ENCODE measurements at places on chromosomes 16 and 17.
A peak's percentile ranks its signal among the peaks of the same experiment; 100 is the strongest.

DNA sequence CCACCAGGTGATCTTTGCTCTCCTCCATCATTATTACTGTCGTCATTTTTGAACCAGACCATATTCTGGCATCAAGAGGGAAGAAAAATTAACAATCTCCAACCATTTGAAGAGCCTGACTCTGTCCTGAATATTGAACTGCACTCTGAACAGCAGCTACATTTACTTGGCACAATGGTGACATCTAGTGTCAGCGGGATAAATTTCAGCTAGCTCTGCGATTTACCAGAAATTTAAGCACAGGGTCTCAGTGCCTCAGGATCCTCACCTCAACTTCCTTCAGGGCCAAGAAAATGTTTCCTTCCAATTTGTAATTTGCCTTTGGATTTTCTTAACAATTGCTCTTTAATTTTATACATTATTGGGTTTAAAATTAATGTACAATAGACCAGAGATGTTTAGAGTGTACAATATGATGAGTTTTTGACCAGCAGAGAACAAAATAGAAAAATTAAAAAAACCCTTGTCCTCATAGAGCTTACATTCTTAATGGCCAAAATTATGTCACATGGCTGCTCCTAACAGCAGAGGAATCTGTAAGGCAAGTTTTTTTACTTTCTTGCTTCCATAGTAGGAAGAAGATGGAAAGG lies 10.7 kb upstream of the ZNF19 start:
- DNase-seq: peak; percentile 66

GRCh38 chr17:43418441-43419374 lies 19.9 kb downstream of the ARL4D start:
- no peak for DNase-seq

- no peak for DNase-seq
Measured at GRCh38 chr16:66701026-66701425, 4.5 kb upstream of the CMTM4 start.

DNA sequence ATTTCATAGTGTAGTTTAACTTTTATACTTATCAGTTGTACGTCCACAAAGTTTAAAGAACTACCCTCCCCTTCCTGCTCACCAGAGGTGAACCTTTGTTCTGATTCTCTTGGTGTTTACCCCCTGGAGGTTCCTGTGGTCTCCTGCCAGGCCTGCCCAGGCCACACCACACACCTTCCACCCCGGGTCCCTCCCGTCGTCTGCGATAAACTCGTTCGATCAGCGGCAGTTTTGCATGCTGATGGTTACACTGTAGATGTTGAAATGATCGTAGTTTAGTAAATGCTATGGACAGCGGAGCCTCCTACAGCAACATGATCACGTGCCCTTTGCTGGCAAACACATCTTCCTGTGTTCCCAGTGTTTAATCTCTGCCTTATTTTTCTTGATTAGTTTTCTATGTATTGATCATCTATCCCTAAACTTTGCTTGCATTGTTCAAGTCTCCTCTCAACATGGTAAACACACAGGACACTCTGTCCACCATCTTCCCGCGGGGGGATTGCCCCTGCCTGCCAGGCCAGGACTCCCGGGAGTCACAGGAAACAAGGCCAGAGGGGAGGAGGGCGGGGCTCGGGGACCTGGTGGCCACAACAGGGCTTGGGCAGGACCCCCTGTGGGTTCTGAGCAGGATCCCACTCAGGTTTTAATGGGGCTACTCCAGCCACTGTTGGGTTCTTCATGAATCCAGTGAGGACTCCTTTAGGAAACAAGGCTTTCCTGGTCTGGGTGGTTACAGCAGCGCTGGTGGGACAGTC lies 2.8 kb upstream of the ACSF3 start:
- DNase-seq: no peak

DNA sequence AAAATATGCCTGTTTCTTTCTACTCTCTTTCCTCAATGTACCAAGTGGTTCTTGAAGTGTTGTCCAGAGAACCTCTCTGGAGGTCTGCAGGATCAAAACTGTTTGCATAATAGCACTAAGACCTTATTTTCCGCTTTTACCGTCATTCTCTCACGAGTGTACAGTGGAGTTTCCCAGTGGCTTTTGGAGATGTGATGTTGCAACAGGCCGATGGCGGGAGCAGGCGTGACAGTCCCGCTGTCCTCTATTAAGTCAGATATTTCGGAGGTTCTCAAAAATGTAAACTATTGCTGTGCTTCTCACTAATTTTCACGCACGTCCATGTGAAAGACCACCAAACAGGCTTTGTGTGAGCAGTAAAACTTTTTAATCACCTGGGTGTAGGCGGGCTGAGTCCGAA lies 8.3 kb upstream of the GPRC5B start:
- DNase-seq: no peak

DNA sequence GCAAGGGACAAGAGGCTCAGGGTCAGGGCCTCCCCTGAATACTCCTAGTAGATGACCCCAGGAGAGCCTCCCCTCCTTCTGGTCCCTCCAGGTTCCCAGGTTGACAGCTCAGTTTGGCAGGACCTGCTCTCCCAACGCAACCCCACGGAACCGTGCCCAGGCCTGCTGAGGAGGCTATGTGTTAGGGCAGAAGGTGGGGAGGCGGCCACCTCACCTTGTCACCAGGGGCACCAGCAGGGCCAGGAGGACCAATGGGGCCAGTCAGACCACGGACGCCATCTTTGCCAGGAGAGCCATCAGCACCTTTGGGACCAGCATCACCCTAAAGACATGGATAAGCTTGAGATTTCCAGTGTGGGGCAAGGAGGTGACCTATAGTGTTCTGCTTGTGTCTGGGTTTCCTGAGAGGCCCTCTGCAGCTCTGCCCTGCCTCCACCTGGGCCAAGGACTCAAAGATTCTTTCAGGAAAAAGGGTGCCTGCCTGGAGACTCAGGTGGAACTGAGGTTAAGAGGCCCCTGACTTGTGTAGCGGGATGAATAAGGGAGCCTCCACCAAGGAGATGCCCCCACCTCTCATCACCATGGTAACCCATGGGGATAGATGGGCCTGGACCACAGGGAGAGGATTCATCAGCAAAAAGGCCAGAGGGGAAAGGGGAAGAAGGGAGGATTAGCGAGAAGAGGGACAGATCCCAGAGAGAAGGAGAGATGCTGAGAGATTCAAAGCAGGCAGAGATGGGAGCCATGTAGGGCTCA lies 10.7 kb downstream of the COL1A1 start:
- DNase-seq: no peak

DNA sequence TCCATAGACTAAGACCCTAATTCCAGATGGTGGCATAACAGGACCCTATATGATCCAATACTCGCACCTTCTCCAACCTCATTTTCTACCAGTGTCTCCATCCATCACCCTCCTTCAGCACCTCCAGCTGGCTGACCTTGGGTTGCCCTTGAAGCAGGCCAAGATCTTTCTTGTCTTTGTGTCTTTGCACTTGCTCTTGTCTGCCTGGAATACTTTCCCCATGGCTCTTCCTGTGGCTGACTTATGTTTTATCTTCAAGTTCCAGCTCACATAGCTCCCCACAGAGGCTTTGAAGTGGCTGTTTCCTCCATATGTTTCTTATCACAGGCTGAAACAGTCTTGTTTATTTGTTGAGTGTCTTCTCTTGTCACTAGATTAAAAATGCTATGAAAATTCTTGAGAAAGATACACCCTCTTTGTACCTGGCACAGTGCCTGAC lies 29.6 kb upstream of the MMD start:
- DNase-seq: no peak

- DNase-seq: no peak
Measured at GRCh38 chr17:11404431-11405276, 163.6 kb downstream of the SHISA6 start.

DNA sequence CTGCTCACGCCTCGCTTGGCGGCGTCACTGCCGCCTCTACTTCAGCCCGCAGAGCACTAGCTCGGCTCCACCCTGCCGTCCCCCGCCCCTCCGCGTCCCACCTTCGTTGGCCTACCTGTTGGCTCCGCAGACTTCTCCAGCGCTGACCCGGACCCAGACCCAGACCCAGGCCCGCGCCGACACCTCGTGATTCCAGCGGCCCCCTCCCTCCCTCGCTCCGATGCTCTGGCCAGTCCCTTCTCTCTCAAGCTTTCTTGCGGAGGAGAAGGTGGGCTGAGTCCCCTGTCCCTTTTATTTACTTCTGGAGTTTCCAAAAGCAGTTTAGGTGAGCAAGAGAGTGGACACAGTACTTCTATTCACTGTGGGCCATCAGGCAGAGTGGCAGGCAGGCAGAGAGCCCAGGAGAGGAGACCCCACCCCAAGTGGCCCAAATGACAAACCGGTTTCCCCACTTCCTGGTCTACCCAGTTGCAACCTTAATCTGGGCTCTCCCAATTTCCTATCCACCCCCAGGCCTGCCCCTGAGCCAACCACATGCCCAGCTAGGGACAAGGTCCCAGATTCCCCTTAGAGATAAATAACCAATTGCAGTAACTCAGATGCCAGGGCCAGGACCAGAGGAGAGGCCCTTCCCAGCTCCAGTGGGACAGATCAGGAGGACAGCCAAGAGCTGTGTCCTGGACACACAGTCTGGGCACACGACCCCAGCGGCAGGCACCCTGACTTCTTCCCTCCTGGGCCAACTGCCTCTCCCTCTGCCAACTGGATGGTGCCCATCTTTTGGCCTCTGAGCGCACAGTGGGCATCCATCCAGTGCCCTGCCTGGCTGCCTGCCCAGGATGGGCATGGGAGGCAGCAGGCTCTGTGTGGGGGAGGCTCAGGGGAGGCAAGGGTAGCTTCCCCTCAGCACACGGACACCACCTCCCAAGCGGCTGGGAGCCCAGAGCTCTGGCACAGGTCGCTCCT lies 1.2 kb upstream of the SRCIN1 start:
- no peak for DNase-seq

GRCh38 chr17:32933881-32934280 lies 5.9 kb downstream of the TMEM98 start:
- no peak for DNase-seq

DNA sequence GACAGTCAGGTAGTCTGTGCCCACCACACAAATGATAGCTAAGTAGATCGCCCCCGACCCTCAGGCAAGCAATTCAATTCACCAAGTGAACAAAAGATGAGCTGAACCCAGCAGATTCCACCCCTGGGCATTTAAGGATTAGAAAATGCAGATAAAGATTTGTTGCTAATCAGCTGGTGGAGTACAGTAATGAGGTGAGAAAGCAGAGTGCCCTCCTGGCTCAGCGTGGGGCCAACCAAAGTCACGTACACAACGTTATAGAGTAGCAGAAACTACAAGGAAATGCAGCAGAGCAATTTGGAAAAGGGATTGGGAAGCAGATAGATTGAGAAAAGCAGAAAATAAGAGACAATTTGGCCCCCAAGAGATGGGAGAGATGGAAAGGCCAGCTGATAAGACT lies 91.2 kb downstream of the SOX9 start:
- no peak for DNase-seq

DNA sequence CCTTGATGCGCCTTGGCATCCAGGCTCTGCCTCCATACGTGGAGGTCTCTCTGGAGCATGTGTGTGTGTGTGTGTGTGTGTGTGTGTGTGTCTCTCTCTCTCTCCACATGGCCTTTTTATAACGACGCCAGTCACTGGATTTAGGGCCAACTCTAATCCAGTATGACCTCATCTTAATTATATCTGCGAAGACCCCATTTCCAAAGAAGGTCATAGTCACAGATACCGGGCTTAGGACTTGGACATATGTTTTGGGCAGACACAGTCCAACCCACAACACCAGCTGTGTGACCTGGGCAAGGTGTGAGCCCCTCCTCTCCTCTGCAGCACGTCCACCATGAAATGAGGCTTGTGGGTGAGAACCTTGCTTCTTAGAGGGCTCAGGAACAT lies 138.4 kb upstream of the PLCG2 start:
- no peak for DNase-seq

DNA sequence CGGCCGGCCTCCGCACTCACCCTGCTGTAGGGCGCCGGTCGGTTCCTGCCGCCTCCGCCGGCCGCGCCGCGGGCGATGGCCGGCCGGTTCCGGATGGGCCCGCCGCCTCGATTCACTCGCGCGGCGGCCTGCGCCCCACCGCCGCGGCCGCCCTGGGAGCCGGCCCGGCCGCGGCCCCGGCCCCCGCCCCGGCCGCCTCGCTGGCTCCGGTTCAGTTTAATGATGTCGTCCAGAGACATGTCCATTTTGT lies 158 bp downstream of the ALYREF start:
- no peak for DNase-seq

DNA sequence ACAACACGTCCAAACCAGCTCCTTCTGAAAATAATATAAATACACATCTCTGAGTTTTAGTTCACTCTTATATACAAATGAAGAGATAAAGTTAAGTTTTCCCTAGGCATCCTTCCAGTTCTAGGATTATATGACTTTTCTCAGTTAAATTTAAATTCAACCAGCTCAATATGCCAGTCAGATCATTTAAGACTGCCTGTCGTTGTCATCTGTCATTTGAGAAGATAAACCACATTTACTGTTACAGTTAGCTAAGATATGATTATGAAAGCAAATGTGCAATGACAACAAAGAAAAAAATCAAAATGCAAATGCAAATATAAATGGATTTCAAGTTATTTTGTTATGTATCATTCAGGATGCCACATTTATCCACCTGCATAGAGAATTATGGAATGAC lies 671.7 kb upstream of the GOT2 start:
- DNase-seq: no peak

DNA sequence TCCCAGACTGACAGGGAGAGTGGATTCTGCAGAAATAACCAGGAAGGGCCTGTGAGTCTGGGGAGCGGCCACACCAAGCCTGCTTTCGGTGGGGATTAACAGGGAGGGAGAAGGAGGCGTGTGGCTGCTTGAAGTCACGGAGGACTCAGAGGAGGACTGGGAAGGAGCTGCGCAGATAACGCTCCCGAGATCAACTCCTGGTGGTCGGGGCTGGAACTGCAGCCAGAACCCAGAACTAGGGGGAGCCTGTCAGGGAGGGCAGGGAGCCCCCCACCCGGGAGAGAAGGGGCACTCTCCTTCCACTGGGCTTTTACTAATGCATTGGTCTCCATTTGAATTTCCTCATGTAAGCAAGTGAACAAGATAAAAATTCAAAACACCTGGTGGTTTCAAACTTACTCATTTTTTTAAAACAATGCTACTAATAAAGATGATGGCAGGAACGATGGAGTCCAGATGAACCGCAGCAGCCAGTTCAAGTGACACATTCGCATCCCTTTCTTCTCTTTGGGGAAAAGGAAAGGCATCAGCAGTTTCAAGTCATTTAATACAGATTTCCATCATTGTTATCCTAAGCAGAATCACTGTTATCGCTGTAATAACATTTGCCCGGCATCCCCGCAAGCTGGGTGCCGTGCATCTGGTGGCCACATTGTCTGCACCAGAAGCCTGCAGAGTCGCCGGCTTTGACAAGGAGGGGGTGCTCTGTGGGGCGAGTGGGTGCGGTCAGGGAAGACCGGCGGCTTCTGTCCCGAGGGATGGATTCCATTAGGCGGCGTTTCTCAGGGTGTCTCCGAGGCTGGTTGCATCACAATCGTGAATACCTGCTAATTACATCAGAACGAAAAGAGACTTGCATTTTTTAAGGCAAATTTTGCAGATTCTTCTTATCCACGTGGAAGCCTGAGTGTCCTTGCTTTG lies 183.0 kb downstream of the FOXL1 start:
- peak; percentile 42 for DNase-seq

- peak; percentile 32 for DNase-seq
Measured at GRCh38 chr17:77214743-77215142, 74.0 kb downstream of the SEC14L1 start.

GRCh38 chr16:72875291-72876031 lies 172.5 kb downstream of the ZFHX3 start:
- DNase-seq: no peak

All from NT2/D1 (cell line).